Stimulated activated CD4-positive, alpha-beta T cell treated with anti-CD3 and anti-CD28 coated beads, Interleukin-4, amount 100 ng/mL, for 4 hours (primary cell): ENCODE measurements at places on chromosomes 5 and 9.

DNA sequence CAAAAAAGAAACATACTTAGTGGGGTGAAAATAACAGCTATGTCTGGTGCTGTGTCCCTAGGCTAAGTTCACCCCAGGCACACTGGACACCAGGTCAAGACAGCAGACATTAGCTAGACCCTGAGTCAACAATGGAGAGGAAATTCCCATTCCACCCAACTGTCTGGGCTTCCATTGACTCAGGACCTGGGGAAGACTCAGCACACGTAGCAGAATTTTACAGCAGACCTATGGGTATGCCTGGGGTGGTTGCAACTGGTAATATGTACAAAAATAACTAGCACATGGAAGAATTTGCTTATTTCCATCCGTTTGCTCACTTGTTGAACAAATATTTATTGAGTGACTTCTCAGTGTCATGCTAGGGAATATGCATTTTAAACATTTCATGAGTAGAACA lies 117.0 kb downstream of the GAS1 start:
- DNase-seq: no peak

DNA sequence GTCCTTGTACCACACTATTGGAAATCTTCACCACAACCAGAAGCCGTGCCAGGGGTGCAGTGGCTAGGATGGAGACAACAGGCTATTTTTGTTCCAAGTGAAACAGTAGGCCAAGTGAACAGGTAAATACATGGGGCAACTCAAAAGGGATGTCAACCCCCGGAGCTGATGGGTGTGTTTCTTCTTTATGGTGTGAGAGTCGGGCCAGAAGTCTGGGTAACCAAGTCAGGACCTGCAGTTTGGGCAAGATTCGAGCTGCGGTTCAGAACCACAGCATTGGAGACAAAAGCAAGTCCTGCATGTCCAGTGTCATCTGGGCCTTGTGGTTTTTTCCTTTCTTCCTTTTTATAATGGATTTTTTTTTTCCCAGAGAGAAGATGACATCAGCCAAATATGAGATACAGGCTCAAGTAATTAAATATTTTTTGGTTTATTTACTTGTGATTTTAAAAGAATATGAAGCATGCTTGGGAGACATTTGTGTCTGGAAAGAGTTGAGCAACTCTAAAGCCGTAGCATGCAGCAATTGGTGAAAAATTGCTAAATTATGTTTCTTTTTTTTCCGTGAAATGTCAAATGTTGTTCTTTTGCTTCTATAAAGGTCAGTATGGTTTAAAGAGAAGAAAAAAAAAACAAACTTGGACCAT lies 261.6 kb downstream of the ARRDC3 start:
- no peak for DNase-seq

DNA sequence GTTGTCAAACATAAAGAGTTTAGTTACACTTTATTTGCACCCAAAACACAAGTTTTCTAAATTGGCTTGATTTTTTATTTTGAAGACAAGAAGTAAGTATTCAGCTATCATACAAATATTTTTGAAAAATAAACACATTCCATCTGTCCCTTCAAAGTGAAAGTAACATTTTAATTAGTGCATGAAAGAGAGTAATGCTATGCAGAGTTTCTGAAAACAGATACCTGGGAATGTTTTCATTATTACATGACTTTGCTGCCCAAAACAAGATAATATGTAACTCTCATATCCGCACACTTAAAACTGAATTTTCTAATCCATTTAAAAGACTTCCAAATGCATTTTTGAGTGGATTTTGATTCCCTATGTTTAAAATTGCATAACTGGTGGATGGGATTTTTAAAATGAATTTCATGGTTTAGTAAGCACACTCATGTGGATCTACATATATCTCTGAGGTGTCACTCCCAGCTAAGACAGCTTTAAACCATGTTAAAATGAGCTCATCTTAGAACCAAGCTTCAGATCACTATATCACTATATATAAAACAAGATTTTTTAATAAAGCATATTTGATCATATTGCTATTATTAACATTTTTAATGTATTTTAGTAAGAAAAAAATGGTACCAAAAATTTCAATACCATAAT lies 127.5 kb downstream of the ATPSCKMT start:
- DNase-seq: no peak

DNA sequence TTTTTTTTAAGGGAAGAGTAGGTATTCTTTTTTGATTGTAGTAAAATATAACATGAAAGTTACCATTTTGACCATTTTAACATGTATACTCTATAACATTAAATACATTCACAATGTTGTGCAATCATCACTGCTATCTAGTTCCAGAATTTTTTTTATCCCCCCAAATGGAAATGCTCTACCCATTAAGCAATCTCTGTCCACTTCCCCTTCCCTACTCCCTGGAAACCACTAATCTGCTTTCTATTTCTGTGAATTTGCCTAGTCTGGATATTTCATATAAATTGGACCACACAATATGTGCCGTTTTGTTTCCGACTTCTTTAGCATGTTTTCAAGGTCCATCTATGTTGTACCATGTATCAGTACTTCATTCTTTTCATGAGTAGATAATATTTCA lies 429.5 kb downstream of the TLE1 start:
- no peak for DNase-seq

GRCh38 chr5:119332978-119333401 lies 22.8 kb upstream of the TNFAIP8 start:
- no peak for DNase-seq

- DNase-seq: no peak
Measured at GRCh38 chr9:22138956-22139660, 130.0 kb upstream of the CDKN2B start.

DNA sequence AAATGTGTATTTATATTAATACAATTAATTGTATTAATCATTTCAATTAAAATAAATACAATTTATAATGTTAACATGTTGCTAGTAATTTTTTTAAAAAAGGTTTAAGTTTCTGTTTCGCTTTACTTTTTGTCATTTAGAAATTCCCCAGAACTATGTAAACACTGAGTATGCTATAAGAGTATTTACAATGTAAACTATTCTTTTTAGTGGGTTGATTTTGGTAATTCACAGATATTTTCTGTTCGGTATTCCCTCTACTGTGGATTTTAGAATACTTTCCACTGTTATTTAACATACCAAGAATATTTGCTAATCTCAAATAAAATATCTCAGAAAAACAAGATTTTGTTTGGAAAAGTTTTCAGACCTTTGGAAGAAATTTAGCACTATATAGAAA lies 1564.4 kb downstream of the EFNA5 start:
- no peak for DNase-seq

GRCh38 chr9:135693265-135693664 lies 6.0 kb downstream of the SOHLH1 start:
- DNase-seq: no peak

DNA sequence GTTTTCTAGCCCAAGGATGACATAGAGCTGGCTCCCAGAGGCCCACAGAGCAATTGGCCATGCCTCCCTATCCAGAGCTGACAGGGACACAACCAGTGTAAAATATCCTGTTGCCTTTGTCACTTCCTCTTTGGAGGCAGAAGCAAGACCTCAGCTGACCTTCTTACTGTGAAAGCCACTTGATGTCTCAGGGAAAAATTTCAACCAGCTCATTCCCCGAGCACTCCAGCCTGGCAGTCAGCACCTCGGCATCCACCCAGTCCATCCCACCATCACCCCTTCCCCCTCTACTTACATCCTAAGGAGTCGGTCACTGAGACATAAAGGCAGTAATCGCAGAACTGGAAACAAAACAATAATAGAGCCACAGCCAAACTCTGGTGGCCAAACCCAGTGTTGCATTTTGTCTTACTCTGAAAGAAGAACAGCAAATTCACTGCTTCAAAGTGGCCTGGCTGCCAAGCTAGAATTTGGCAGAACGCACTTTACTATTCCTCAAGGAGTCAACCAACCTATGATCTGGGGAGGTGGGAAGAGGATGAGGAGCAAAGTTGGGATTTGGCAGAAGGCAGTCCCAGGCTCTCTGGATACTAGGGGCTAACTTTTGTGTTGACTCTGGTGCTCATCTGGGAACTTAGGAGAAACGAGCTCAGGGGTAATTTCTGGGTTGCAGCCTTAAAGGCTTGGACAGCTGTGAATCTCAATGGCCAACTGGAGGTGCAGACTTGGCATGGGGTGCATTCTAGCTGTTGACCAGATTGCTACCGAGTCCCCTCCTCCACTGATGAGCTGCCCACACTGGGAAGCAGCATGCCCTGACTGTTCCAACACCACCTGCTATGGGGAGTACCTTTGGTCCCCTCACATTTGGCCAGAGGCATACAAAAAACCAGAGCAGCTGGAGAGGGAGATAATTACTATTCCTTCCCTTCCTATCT lies 13.6 kb downstream of the NIPAL4 start:
- DNase-seq: no peak

GRCh38 chr9:96089452-96090085 lies 212.4 kb downstream of the HSD17B3 start:
- no peak for DNase-seq

- DNase-seq: no peak
Measured at GRCh38 chr9:27701587-27701986, 128.3 kb upstream of the C9orf72 start.

GRCh38 chr9:125752070-125752628 lies 5.0 kb downstream of the PBX3 start:
- no peak for DNase-seq

DNA sequence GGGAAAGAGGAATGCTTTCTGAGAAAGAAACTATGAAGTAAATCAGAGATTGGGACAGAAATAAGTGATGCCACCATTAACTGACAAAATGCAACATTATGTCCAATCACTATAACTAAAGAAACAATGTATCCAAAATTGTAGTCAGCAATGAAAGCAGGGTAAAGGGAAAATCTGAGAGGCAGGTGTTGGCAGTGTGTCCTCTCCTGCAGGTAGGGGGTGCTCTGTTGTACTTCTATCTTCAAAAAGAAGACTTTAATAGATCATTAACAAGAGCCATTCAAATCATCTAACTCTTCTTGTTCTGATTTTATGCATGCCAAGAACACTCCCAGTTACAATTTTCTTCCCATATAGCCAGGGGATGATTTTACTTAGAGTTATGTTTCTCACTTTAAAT lies 1275.7 kb downstream of the PTPRD start:
- no peak for DNase-seq

GRCh38 chr5:56648460-56649034 lies 166.8 kb upstream of the MAP3K1 start:
- no peak for DNase-seq

DNA sequence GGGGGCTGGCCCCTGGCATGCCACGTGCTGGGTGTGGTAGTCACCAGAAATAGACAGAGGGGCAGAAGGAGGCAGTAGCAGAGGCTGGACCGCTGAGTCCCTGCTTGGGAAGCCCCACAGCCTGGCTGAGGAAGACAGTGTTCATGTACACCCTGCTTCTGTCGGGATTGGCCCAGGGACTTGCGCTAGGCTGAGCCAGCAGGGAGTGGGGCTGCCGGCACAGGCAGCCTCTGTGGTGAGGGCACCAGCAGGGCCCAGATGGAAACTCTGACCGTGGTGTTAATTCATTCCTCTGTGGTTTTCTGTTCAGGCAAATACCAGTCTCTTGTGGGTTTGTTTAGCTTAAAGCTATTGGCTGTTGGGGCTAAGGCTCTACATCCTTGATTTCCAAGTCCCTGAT lies 108.6 kb upstream of the RAD23B start:
- no peak for DNase-seq

DNA sequence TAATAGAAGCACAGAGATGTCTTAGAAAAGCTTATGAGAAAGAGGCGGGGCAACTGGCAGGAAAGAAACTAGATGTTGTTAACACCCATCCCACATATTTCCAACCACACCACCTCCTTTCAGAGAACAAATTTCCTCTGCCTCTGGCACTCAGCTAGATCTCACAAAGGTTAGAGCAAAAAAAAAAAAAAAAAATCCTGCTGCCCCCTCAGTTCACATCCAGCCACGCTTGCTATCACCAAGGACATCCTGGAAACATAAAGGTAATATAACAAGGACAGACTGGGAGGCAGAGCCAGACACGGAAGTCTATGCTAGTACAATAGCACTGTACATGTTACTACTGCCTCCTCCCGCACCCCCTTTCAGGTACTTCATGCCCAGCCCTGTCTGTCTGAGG lies 238.0 kb upstream of the PTGER4 start:
- DNase-seq: peak; percentile 68

- DNase-seq: no peak
Measured at GRCh38 chr9:19440823-19441580, 32.2 kb downstream of the ACER2 start.

- DNase-seq: no peak
Measured at GRCh38 chr9:121784731-121785411, 133.4 kb downstream of the DAB2IP start.

DNA sequence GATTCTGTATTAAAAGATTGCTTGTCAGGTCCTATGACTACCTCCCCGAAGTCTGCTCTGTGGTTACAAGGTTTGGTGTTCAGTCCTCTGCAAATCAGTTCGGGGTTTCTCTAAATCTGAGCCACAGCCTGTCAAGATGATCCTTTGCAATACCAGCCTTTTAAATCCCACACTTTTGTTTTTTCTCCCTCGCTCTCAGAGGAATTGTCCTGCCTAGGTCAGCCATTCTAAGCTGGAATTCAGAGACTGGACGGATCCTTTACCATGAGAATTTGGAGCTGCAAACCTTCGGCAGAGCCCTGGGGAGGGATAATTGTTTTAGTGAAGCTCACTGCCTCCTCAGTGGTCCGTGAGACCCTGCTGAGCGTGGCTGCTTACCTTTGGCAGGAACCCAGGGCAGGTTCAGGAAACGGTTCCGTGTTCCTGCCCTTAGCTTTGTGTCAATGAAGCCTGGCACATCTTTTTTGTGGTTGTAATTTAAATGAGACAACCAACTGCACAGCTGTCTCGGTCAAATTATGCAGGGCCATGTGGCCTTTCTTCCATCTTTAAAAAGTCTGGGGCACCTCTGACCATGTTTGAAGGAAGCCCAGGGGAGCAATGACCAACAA lies 47.2 kb downstream of the EBF1 start:
- DNase-seq: no peak

DNA sequence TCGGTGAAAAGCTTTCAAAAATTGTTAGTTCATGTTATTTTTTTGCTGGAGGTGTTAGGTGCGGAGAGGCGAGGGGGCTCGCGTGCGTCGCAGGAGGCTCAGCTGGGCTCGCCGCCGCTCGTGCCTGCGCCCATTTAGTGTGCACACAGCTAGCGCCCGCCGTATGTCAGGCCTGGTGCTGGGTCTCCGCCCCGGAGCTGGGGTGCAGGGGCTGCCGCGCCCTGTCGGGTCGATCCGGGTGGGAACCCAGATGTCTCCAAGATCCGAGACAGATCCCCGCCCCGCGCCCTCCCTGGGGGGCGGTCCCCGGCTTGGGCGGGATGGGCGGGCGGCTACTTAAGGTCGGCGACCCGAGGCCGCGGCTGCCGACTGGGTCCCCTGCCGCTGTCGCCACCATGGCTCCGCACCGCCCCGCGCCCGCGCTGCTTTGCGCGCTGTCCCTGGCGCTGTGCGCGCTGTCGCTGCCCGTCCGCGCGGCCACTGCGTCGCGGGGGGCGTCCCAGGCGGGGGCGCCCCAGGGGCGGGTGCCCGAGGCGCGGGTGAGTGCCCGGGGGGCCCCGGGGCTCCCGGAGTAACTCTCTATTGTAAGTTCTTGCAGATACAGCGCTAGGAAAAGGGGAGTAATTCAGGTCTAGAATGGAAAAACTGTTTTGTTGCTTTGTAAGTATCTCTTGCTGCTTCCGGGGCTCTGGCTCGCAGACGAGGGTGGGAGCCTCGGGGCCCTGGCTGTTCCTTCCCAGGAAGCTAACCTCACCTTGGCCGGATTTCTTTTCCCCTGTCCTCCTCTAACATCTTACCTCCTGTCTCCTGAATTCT lies 31.7 kb downstream of the GSN start:
- peak; percentile 11 for DNase-seq
